ENCODE measurements at places on chromosomes 5 and 9. TPM values are rescaled to one million over a fixed set of nuclear protein-coding genes. Genes with fewer than 3 reads are reported as not detected.

GRCh38 chr5:174636094-174636493 is 88.3 kb upstream of the MSX2 start:
- no peak for DNase-seq

- no peak for DNase-seq
Measured at GRCh38 chr5:143233031-143233430, 170.5 kb downstream of the NR3C1 start.

DNA sequence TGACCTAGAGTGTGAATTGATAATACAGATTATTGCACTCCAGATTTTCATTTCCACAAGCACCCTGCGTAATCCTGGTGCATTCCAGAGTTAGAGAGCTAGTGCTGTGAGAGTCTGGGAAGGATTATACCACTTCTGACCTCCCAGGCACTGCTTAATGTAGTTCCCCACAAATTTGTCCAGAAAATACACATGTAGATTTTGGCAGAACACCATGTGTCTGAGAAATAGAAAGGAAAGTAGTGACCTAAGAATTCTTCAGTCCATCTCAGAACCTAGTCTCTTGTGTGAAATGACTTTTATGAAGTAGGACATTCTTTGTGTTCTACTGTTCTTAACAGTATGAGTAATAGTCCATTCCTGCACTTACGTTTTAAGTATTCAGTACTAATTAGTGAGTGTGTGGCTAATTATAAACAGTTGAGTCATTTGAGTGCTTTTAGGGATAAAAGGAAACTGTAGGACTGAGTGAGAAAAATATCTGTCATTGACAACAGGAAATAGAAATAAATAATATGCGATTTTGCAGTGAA is 27.8 kb upstream of the PTPDC1 start:
- no peak for DNase-seq

ZBED3 gene
- 21.2 TPM for polyA plus RNA-seq

FOXD4L5 gene
- 0.11 TPM for polyA plus RNA-seq

DNA sequence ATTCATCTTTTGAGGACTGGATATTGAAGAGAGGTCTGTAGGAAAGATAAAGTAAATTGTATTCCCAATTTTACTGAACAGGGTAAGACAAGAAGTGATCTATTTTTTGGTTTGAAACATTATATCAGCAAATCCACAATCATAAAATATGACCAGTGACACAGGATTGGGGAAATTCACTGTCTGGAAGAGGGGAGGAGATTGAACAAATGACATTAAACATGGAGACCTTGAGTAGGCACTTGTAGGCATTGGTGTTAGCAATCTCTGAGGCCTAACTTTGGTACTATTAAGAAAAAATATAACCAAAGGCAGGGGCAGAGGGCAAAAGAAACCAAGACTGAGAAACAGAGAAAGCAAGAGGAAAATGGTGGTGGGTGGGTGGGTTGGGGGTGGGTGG is 132.6 kb upstream of the TMEM161B start:
- DNase-seq: no peak

ISL1 gene
- not detected for polyA plus RNA-seq

- no peak for DNase-seq
Measured at GRCh38 chr9:115596021-115596745, 478.2 kb upstream of the TNC start.

- no peak for DNase-seq
Measured at GRCh38 chr5:107919361-107919760, 248.6 kb upstream of the EFNA5 start.

CCNO gene
- 14.1 TPM for polyA plus RNA-seq

IFNA21 gene
- not detected for polyA plus RNA-seq

DNA sequence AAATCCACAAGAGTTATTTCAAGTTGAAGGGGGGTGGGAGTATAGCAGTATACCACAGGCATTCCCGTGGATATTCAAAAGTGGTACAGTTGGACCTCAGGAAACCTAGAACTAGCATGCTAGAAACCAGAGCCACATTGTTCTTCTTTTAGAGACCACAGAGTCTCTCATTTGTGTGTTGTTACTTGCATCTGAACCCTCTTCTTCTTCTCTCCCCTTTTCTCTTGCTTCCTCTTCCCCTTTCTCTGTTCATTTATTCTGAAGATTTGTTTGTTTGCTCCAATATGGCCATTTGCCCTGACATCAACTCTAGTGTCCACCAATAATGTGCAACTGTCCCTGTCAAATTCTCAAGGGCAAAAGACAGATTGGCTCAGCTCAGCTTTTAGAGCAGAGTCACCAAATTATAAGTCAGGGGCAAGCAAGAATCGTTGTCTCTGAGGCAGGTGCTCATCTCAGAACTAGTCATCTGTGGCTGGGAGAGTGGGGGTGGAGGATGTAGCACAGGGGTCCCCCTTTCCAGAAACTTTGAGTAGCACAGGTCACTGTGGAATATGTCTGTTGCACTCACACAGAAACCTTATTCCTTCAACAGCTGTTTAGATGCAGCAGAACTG is 321.1 kb downstream of the ARRDC3 start:
- DNase-seq: no peak

GRCh38 chr5:147466360-147466980 is 43.4 kb downstream of the DPYSL3 start:
- DNase-seq: no peak

DNA sequence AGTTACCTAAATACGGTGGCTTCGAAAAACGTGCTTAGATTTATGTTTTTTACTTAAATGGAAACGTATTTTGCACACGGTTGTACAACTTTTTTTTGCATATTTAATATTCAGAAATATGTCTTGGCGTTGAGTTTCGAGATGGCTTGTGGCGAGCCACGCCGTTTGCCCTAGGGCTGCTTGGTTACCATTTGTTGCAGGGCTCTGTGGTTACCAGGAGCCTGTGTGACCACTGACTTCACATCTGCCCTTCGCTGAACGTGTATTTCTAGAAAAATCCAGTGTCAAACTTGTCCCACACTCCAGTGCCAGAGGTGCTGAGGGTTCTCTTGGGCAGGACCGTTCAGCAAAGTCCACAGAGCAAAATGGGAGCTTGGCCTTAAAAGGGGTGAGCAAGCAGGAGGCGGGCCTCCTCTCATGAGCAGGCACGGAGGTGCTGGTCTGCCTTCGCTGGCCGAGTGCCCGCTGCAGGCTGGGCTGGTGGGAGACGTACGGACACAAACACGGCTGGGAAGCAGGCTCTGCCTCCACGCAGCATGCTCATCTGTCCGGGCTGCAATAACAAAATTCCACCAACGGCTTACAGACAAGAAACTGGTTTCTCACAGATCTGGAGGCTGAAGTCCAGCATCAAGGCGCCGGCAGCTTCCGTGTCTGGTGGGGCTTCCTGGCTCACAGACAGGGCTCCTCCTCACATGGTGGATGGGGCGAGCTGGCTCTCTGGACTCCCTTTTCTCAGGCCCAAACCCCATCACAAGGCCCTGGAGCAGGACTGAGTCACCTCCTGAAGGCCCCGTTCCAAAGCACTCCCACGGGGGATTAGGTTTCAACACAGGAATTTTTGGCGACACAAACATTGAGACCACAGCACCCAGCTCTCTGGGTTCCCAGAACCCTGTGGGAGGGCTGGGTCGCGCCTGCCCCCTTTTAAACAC is 5.4 kb downstream of the MRPL36 start:
- no peak for DNase-seq

GRCh38 chr5:114120166-114120565 is 241.7 kb upstream of the KCNN2 start:
- no peak for DNase-seq

GRCh38 chr5:127447827-127448226 is 69.6 kb upstream of the PRRC1 start:
- no peak for DNase-seq

GABRA6 gene
- not detected for polyA plus RNA-seq

GRCh38 chr5:143501310-143502044 is 98.0 kb upstream of the NR3C1 start:
- DNase-seq: no peak

DNA sequence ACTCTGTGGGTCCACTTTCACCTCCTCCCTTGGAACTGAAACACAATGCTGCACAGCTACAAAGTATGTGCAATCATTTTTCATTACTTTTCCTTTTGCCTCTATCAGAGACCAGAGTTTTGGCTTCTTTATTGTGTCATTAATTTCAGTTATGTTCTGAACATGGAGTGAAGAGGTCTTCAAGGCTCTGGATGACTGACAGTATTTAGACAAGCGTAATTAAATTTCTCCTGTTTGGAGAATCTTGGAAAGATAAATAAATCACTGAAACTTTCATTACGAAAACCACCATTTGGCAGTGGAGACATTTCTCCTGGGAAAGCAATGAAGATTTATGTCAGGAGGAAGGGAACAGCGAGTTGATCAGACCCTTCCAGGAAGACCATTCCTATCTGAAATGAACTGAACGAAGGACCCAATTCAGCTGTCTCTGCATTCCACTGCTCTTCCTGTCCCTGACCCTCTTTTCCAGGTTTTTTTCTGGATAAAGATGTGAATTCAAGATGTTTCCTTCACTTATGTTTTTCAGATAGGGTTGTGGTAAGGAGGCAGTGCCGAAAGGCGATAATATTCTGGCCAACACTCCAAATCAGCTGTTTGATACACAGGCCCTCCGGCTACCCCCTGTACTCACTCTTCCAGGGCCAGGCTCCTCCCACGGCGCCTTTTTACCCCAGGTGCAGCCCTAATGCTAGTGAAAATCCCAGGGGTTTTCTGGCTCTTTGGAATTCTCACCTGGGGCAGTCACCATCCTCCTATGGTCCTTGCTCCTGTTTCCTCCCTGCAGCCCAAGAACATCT is 77.2 kb upstream of the OSMR start:
- no peak for DNase-seq

DNA sequence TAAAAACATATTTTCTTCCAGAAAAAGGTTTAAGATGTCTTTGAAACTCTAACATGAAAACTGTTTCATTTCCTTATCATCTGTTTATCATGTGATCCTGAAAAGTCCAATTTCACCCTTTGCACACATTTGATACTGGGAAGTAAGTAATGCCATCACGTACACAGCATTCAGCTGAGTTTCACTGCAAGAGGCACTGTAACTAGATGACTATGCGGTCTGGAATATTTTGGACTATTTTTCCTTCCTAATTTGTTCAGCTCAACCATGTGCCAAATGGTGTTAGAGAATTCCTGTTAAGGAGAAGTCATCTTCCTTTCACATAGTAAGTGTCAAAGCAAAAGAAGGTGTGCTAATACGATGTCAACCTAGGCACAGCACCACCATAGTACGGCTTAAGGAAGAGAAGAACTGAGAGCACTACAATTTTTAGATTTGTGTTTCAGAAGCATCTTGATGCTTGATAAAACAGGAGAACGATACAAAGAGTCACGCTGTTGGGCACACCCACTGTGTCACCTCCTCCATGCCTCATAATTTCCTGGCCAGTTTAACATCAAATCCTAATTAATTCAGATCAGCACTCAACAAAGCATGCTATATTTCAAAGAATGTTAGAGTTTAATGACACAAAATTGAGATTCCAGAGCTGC is 77.5 kb downstream of the GNAQ start:
- no peak for DNase-seq

DNA sequence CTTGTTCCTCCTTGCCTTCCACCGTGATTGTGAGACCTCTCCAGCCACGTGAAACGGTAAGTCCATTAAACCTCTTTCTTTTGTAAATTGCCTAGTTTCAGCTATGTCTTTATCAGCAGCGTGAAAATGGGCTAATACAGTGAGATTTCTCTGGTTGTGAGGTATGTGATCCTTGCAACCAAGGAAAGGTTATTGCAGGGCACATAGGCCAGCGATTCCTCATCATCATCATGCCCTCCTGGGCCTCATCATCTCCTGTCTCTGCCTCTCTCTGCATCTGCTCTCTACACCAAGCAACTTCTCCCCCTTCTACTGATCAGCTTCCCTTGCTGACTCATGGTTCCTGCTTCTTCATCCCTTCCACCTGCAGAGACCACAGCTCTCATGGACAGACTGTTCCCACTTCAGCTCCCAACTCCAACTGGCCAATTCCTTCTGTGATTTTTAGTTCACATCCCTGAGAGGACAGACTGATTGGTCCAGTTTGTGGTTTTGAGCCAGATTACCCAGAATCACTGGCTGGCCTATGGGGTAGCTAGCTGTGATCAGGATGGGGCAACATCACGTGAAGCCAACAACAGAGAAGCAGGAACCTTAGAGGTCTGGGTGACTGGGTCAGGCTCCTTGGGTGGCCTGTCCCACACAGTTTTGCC is 53.1 kb downstream of the LIX1 start:
- DNase-seq: no peak

DNA sequence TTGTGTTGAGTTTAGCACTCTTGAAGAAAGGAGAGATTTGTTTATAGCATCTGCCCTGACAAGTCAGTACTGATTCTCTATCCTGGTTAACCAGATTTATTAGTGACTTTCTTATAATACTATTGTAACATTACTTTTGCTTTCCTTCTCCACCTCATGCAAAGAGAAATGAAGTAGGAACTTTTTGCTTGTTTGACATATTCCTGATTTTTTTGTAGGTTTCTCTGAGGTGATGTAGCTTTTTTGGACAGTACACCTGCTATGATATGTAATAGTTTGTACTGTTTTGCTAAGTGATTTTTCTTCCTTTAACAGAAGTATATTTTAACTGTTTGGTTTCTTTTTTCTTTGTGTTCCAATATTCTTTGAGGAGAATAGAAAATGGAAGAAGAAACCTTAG is 117.7 kb downstream of the ZCCHC7 start:
- DNase-seq: no peak

- no peak for DNase-seq
Measured at GRCh38 chr5:33227247-33227646, 213.5 kb upstream of the TARS1 start.

- DNase-seq: no peak
Measured at GRCh38 chr9:86500667-86501435, 146.6 kb upstream of the TUT7 start.

- DNase-seq: no peak
Measured at GRCh38 chr5:32571128-32571527, 14.2 kb upstream of the SUB1 start.

GRCh38 chr9:29001006-29001405 is 1427.7 kb upstream of the C9orf72 start:
- no peak for DNase-seq

IL4 gene
- polyA plus RNA-seq: not detected

ADAM19 gene
- 8.7 TPM for polyA plus RNA-seq

- DNase-seq: no peak
Measured at GRCh38 chr9:87115785-87116184, 168.5 kb upstream of the GAS1 start.

All from left renal pelvis (tissue), 4 donors.